ENCODE measurements at places on chromosomes 3 and 15.

- no peak for DNase-seq
These were observed 48.7 kb downstream of the PRICKLE2 start for GRCh38 chr3:64176461-64176996.

- DNase-seq, result peak; percentile 47
These were observed 97.4 kb downstream of the DTWD1 start for GRCh38 chr15:49718234-49718633.

GRCh38 chr3:107979538-107979937 is 111.3 kb downstream of the CD47 start:
- no peak for DNase-seq

- DNase-seq, result no peak
These were observed 27.7 kb downstream of the SCG3 start for GRCh38 chr15:51709031-51709430.

DNA sequence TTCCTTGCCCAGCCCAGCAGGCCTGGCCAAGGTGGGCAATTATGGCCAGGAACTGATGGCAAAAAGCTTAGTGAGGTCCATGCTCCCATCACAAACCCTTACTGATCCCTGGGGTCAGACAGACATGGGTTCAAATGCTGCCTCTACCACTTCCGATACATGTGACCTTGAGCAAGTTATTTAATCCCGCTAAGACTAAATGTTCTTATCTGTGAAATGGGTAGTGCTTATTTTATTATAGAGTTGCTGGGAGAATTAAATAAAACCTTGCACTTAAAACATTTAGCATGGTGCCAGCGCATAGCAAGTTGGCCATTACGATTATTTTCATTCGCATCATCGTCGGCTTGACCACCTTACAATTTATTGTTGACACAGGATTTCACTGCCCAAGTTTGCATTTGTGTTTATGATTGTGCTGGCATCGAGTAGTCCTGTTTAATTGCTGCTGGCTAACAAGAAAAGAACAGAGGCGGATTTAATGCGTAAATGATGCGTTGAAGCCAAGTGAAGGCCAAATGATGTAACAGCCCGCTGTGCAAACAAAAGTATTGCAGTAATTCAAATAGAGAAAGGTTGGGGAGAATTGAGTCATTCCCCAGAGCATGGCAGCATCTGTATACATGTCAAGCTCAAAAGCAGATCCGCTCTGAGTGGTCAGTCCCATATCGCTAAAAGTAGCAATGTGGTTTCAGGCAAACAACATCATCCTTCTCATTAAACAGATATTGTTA is 7.3 kb upstream of the FURIN start:
- no peak for DNase-seq

DNA sequence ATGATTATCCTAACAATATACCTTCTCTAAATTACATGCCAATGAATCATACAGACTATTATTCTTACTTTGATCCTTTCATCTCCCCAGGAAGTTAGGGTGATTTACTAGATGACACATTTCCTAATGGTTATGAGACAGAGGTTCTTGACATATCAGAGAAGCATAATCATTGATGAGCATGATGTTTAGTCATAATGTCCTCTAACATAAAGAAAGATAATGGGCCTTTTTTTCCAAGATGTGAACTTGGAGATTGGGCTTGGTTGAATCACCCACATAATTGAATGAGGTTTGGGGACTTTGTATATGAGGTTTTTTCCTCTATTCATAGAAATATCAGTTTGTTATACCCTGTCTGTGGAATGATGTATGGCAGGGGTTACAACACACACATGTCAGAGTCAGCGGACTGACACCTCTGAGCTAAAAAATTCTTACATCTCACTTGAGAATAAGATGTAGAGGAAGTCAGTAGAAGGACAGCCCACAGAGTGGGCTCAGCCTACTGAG is 69.7 kb upstream of the DCBLD2 start:
- DNase-seq, result no peak

DNA sequence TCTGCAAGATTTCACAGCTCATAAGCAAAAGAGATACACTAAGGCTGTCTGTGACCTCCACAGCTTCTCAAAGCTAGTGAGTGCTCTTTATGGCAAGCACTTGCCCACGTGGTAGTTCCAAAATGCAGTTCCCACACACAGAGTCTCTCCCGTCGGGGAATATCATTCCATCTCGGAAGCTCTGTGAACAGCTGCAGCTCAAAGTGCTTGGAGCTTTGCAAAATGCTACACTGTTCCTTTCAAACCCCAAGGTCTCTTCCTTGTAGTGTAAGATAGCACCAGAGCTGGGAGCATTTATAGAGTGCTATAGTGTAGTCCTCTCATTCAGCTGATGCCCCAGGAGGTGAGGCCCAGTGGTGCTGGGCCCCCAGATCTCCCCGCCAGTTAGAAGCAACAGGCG is 36.1 kb downstream of the ST6GAL1 start:
- DNase-seq, result no peak

- DNase-seq, result no peak
These were observed 157.2 kb downstream of the TIGIT start for GRCh38 chr3:114451051-114451451.

DNA sequence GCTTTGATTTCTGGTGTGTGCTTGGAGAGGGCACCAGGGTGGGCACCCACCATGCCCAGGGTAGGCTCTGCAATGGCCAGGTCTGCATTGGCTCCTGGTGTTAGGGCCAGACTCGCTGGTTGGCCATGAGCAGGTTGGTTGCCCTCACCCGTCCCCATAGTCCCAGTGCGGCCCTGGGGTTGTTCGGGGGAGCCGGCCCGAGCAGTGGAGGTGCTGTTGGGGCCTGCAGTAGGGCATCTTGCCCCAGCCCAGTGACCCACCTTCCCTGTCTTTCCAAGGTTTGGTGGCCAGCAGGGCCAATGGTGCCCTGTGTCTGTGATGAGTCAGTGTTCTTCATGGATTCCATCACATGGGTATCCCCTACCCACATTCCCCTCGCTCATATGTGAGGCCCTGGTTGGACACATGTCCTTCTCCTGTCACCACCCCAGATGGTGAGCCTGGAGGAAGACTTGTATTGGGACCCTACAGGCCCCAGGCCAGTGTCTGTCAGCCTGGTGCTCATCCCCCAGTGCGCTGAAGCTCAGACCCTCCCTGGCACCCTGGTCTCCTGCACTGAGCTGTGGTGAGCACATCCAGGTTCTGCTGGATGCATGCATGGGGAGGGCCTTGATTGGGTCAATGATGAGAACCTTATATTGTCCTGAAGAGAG is 190.1 kb downstream of the UBE3A start:
- no peak for DNase-seq

GRCh38 chr3:140617135-140617534 is 60.7 kb upstream of the TRIM42 start:
- DNase-seq, result no peak

- no peak for DNase-seq
These were observed 53.1 kb downstream of the BOC start for GRCh38 chr3:113264283-113265131.

DNA sequence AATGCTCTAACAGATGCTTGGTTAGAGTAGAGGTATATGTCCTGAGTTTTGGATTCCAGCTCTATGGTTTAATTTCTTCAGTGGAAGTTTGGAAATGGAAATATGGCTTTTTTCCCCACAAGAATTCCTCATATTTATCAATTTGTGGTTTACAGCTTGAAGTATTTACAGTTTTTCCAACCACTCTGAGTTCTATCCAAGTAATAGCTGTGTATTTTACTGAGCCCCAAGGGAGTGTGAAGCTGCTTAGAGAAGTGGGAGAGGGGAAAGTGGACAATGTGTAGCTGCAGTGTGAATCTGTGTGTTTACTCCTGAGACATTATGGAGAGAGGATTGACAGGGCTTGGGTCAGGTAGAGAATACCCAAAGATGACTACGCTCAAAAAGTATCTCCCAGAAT is 54.5 kb downstream of the NEK11 start:
- DNase-seq, result no peak

GRCh38 chr3:152322756-152323155 is 54.0 kb downstream of the MBNL1 start:
- DNase-seq, result peak; percentile 60

- no peak for DNase-seq
These were observed 951.6 kb downstream of the DIPK2A start for GRCh38 chr3:144923046-144923775.

GRCh38 chr3:25911525-25912295 is 121.8 kb downstream of the OXSM start:
- no peak for DNase-seq

GRCh38 chr3:146536681-146537080 is 7.7 kb downstream of the PLSCR1 start:
- DNase-seq, result no peak

DNA sequence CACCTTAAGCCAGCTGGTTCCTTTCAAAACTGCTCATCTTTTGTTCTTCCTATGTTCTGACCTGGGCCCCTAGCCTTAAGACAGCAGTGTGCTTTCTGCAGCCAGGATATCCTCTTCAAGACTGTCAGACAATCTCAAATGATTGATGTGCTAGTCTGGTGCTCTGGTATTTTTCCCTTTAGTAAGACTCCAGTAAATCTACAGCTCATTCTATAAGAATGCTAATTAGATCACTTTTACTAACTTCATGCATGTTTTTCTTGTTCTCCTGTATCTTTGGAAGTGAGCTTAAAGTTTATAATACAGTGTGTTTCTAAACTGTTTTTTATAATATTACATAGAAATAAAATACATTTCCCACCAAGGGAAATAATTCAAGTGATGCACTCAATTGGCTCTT is 220.9 kb upstream of the NANOGP8 start:
- DNase-seq, result no peak

DNA sequence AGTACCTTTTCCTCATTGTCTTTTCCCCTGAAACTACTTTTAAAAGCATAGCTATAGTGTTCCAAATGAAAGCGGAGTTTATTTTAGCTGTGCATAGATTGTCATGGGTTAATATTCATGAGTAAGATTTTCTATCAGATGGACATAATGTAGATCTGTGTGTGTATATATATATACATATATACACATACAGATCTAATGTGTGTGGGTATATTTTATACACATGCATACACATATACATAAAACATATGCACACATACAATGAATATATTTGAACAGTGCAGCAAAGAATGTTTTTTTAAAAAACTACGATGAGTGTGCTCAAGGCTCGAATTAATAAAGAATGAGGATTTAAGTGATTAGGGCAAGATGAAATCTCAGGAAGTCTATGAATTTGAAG is 328.3 kb upstream of the IL12A start:
- DNase-seq, result no peak

DNA sequence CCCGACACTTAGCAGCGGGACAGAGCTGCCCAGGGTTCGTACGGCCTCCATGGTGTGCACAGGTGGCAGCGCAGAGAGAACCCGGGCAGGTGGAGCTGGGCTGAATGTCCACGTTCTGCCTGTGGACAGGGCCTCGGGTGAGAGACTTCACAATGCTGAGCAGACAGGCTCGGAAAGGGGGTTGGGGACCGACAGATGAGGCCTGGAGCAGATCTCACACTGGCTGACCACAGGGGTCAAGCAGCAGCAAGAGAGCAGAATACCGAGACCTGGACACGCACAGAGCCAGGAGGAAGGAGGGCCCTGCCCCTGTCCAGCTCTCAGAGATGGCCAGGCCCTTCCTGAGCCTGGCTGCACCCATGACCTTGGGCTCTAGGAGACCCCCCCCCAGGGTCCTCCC is 83.0 kb downstream of the VGLL4 start:
- no peak for DNase-seq

DNA sequence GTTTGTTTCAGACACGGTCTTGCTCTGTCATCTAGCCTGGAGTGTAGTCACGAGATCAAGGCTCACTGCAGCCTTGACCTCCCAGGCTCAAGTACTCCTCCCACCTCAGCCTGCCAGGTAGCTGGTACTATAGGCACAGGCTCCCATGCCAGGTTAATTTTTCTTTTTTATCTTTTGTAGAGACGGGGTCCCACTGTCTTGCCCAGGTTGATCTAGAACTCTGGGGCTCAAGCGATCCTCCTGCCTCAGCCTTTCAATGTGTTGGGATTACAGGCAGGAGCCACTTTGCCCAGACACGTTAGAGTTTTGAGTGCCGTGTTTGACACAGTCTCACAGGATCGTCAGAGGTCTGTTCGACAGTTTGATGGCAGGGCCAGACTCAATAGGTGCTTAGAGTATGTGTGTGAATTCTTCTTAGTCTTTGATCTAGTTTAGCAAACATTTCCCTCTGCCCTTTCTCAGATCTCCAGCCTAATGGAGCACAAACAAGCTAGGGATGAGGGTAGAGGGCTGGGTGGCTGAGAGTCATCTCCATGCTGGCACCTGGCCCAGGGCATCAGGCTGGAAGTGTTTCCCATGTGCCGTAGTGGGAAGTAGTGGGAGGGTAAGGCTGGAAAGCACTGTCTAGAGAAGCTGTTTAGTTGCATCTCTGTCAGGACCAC is 66.1 kb upstream of the DLG1 start:
- DNase-seq, result no peak

- DNase-seq, result peak; percentile 76
These were observed 16.1 kb downstream of the TNIK start for GRCh38 chr3:171444001-171444690.

DNA sequence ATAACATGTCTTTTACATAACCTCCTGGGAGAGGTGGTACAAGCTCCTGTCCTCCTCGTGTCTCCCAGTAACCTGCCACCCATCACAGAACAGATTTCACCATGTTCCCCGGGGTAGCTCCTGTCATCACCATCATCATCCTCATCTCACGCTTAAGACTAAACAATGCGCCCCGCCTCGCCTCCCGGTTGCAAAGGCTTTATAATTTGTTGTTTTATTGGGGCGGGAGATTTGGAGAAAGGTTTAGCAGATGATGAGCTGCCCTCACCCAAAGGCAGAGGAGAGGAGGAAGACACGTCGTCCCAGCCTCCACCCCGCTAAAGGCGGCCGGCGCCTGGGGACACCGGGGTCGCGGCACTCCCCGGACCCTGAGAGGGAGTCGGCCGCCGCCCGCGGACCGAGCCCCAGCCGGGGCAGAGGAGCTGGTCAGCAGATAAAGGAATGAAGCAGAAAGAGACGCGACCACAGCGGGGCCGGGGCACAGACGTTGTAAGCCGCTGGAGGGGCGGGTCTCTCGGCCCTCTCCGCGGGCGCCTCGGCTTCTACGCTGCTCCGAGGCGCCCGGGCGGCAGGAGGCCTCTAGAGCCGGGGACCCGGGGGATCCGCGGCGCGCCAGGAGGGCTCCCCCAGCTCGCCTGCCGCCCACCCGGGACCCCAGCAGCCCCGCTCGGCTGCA is 589 bp downstream of the HERC1 start:
- DNase-seq, result peak; percentile 63

DNA sequence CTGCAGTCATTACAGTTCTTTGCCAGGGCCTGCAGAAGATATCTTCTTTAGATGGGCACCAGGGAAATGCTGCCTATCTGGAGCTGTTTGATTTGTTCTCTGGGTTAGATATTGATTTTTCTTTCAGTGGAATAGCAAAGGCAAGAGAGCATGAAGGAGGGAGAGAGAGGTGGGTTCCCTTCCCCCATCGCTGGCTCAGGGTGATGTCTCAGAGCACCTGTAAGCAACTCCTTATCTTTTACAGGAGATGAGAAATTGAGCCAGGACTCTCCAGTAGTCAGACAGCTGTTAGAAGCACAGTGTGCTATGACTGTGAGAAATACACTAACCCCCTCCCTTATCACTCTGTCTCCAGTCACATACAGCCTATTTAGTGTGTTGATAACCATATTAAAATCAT is 89.3 kb upstream of the SLC24A5 start:
- DNase-seq, result no peak

Measured in hematopoietic multipotent progenitor cell treated with erythropoietin and hydrocortisone succinate and interleukin-3 and kit ligand, for 6 days (in vitro differentiated cells).